Stimulated activated CD4-positive, alpha-beta T cell treated with anti-CD3 and anti-CD28 coated beads, Interleukin-12 subunit alpha, Interleukin-12 subunit beta, amount 100 ng/mL, for 4 hours (primary cell): ENCODE measurements at places on chromosomes 5 and 9.
A peak's percentile ranks its signal among the peaks of the same experiment; 100 is the strongest.

DNA sequence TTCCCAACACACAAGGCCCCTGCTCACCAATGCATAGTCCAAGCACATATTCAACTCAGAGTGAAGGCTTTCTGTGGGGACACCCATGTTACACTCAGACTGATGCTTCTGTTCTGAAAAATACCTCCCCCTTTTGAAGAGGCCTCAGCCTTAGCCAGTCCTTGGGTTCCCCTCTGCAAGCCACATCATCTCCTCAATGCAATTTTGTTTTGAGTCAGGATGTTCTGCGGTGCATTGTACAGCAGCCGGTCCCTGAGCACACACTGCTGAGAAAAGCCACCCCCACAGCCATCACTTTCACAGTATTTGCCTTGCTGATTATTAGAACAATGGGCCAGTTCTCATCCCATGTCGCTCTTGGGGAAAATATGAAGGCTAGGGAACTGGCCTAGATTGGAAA, 241.2 kb downstream of the FAM114A2 start:
- DNase-seq = no peak

DNA sequence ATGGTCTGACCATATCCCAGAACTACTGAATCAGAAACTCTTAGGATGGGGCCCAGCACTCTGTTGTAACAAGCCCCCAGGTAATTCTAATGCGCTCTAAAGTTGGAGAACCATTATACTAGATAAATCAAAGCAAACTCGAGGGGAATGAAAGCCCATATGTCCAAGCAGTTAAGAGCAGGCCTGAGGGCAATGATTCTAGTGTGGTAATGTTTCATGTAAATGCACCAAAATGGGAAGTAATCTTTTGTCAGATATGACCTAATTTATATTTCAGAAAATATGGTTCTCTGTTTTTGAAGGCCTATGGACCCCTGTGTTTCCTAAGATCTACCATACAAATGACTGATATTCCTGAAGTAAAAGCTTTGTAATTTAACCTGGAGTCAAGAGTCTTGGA, 108.0 kb upstream of the PTGER4 start:
- no peak for DNase-seq

DNA sequence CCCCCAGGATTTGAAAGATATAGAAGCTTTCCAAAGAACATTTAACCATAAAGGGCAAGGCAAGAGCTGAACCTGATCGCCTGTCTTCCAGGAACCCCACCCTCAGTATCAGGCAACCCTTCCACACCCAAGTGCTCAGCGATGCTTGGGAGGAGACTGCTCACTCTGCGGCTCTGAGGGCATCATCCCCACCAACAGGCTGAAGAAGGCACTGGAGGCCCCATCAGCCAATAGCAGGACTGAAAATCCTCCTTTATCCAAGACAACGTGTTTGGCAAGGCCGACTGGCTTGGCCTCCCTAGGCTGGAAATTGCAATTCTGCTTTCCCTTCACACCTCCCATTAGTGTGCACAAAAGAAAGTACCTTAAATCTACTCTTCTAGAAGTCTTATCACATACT, 1.4 kb upstream of the PPP2CA start:
- DNase-seq = no peak

DNA sequence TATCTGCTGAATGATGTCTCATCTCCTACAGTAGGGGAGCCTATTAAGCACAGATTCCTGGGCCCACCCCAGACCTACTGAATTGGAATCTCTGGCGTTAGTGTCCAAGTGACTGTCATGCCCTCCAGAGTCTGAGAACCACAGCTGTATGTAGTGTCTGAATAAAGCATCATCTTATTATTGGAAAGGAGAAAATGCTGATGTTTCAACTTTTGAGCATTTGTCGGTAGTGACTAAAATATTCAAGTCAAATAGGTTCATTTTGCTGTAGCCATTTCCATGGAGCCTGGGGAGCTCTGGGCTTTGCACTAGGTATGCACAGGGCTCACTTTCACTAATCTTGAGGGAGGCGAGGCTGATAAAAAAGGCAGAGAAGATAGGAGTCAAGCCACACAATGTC, 4.8 kb upstream of the PPARGC1B start:
- DNase-seq = no peak

DNA sequence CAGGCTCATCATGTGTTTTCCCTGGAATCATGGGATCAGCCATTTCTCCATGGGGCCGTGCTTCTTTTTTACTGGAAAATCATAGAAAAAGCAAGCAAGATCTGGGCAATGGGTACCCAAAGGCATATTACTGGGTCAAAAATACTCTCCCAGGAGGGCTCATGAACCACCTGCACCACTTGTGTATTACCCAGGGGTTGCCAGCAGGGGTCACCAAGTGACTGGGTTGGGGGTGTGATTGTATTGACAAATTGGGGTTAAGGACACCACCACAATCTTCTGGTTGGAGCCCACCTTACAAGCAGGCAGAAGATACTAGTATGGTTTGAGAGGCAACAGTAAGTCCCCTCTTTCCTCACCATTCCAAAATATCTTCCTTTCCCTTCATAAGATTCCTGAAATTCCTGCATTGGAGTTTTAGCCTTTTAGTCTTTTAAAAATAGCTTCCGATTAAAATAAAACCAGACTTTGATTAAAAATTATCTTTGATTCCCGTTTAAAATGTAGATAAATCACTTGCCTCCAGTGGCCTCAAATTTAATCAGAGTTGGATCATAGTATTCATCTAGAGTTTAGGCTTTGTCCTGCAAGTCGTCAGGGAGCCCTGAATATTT, 603.3 kb downstream of the KIF4B start:
- DNase-seq = peak; percentile 28

GRCh38 chr9:70403166-70403565, 11.3 kb downstream of the KLF9 start:
- DNase-seq = no peak
